ENCODE measurements at places on chromosomes 12 and 14. TPM values are rescaled to one million over a fixed set of nuclear protein-coding genes. Genes with fewer than 3 reads are reported as not detected.

Gene TAS2R42
- not detected for total RNA-seq

GRCh38 chr12:2813214-2814185, 1.0 kb downstream of the ITFG2 start:
- peak; percentile 81 for DNase-seq

Gene HOXC4
- total RNA-seq = not detected

Gene ERO1A
- 43.1 TPM for total RNA-seq

DNA sequence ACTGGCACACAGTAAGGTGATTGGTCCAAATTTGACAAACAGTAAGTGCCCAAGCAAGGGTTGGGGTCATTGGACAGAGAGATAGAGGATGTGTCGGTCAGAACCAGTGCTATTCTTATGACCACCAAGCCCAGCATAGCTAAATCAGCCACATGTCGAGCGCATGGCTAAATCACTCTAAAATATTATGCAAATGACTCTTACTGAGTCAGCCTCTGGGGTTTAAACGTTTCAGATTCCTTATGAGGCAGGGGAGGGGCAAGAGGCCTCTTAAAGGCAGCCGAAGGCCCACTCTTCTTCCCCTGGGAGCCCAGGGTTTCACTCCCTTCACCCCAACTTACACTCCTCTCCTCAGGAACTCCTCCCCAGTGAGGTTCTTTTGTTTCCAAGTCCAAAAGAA, 603 bp upstream of the ENDOU start:
- no peak for DNase-seq

Gene STAT6
- 51.5 TPM for total RNA-seq

GRCh38 chr14:22820731-22821130, 5.5 kb upstream of the SLC7A7 start:
- DNase-seq = no peak

DNA sequence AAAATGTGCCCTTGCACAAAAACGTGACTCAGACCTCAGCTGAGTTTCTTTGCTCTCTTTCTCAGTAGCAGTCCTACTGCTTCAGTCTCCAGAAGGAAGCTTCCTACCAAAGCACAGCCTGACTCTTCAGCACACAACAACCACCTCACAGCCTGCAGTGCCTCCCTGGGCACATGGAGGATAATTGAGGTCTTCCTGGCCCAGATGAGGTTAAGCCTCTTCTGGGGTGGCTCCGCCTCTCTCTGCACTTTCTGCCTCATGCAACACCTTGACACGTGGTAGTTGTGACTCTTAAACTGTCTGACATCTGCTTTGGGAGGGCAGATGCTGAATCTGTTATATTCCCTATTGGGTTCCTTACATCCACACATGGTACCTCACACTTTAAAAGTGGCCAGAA, 33.8 kb downstream of the GIT2 start:
- DNase-seq = no peak

DNA sequence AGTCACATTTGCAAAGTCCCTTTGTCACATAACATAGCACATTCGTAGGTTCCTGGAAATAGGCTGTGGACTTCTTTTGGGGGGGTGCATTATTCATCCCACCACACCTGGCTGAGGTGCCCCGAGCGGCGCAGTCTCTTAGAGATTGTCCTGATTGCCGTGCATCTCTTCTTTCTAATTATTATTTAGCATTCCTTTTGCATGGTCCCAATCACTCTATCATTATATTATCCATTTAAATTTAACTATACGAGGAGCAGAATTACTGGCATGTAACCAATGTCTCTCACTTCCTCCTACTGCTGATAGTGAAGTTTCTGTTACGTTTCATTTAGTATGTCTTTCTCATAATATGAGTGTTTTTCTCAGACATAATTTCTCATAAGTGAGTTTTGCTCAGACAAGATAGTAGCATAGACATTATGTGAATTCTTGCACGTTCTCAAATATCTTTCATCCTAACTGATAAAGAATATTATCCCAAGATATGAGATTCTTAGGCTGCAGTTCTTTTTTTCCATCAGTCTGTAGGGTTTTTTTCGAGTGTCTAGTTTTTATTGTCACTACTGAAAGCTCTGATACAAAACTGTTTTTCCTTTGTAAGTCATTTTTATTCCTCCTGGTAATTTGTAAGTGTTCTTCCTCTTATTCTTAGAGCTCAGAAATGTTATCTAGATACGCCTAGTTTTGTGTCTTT, 444.3 kb downstream of the NELL2 start:
- DNase-seq = no peak

Gene ORAI1
- total RNA-seq = 24.7 TPM

DNA sequence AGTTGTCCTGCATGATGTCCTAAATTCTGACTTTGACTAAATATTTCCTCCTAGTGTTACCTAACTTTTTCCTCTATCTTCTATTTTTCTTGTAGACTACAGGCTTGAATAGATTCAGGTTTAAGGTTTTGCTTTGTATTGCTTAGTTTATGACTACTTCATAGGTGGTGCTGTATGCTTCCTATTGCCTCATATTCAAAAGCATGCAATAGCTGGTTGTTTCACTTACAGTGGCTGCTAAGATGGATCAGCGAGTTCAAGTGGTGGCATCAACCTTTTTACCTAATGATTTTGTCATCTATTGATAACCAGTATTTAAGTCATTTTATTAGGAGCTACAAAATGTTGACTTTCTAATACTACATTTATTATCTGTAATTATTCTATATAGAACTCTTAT, 36.3 kb upstream of the BICD1 start:
- no peak for DNase-seq

- DNase-seq = peak; percentile 50
These were observed 11.0 kb downstream of the ORAI1 start for GRCh38 chr12:121637231-121637914.

- DNase-seq = no peak
These were observed 190.8 kb upstream of the CNOT2 start for GRCh38 chr12:70052476-70052875.

DNA sequence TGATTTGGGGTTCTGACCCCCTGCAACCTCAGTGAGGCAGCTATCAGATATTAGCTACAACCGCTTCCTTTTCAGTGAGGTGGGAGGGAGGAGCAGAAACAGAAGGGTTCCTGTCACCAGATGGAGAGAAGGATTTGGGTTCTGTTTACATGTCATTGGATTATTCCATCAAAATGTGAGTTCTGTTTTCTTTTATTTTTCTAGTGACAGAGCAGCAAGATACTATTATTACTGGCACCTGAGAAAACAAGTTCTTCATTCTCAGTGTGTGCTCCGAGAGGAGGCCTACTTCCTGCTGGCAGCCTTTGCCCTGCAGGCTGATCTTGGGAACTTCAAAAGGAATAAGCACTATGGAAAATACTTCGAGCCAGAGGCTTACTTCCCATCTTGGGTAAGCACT, 52.8 kb downstream of the FRMD6 start:
- no peak for DNase-seq

- DNase-seq = peak; percentile 70
These were observed 17.1 kb upstream of the EMP1 start for GRCh38 chr12:13179211-13180074.

Gene SLCO1C1
- 2.0 TPM for total RNA-seq

Gene C12orf60
- total RNA-seq = 3.0 TPM

DNA sequence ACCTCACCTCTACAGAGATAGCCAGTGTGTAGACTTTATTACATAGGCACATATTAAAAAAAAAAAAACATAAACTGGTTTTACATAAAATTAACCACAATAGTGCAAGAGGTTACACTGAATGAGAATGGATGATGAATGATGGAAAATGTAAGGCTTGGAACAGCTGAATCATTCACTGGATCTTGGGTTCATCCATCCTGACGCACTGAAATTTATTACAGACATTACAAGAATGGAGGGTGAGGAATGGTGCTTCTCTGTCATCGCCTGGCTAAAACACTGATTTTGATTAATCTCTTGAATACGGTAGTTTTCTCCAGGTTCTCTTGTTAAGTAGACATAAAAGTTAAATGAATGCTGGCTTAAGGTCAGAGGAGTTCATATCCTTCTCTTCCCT, 40.0 kb upstream of the GTF2A1 start:
- DNase-seq = no peak

Gene ISM2
- 2.1 TPM for total RNA-seq

Gene SAMD15
- 0.48 TPM for total RNA-seq

GRCh38 chr14:92958373-92959188, 35.6 kb downstream of the CHGA start:
- DNase-seq = no peak

Gene SH2B3
- 21.8 TPM for total RNA-seq

DNA sequence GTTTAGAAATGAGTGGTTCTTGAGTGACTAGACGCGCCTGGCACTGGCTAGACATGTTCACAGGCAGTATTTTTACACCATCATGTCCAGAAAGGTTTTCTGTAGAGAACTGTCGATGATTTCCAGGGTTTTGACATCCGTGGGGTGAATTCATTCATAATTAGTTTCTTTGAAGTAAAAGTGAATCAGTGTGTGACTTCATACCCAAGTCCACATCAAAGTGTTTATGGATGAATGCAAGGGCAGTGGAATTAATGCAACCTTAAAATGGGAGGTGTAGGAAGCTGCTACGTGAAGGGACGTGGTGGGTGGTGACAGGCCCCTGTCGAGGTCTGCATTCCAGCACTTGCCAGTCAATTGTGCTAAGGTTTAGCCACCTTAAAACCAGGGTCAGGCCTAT, 38.4 kb upstream of the ELK3 start:
- DNase-seq = no peak

DNA sequence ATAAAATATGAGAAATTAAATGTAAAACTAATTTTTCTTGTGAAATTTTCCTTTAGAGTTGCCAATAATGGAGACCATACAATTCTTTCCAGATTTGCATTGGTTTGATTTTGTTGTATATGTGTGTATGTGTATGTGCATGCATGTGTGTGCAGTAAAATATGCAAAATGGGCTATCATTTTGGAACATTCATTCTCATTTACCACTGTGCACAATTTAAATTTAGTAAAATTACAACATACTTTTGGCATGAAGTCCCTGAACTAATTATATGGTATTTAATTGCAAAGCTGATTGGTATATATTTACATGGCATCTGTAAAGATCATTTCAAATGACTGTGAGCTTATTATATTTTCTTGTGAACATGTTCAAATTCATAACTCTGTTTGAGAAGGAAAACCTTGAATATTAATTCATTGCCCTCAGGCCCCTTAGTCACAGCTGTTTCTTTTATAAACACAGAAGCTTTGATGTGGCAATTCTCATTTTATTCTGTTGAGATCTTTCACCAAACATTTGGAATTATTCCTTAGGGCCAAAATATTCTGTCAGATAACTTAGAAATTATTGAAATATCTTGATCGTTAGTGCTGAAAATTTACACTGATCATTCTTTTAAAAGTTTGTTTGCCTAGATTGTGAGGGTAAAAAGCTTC, 17.6 kb downstream of the KERA start:
- no peak for DNase-seq

- DNase-seq = peak; percentile 49
These were observed 1.1 kb downstream of the RHNO1 start for GRCh38 chr12:2877953-2878732.

- no peak for DNase-seq
These were observed 46.9 kb upstream of the FLRT2 start for GRCh38 chr14:85483037-85483436.

Gene MAP3K9
- 12.6 TPM for total RNA-seq

GRCh38 chr14:105337966-105338741, 23.6 kb downstream of the PACS2 start:
- no peak for DNase-seq

Gene FLRT2
- total RNA-seq = 8.6 TPM

Gene PRR4
- total RNA-seq = 0.78 TPM

- no peak for DNase-seq
These were observed 205.7 kb downstream of the DIO2 start for GRCh38 chr14:80005561-80005960.

DNA sequence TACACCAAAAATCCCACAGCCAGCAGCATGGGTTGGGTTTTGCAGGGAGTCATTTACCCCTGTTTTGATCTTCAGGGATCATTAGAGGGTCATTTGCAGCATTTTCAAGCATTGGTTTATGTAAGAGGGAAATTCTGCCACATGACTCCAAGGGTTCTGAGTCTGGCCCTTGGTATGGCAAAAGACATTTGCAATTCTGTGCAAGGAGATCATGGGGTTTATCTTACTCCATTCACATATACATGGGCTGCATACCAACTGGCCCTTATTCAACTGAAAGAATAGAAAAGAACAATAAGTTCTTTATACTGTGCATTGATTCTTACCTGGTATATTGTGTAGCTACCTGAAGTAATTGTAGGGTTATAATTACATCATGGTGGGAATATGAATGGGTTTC, 13.7 kb downstream of the SIX4 start:
- DNase-seq = no peak

Gene MFAP5
- not detected for total RNA-seq

GRCh38 chr12:4947253-4947652, 37.5 kb downstream of the KCNA1 start:
- DNase-seq = no peak

DNA sequence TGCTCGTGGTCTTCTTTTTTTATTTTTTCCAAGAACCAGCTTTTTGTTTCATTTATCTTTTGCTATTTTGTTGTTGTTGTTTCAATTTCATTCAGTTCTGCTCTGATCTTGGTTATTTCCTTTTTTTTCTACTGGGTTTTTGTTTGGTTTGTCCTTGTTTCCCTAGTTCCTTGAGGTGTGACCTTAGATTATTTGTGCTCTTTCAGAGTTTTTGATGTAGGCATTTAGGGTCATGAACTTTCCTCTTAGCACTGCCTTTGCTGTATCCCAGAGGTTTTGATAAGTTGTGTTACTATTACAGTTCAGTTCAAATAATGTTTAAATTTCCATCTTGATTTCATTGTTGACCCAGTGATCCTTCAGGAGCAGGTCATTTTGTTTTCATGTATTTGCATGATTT, 3.3 kb upstream of the SERPINA11 start:
- DNase-seq = no peak

Gene MYBPC1
- total RNA-seq = not detected

All from H7 (cell line).